Posterior vena cava (tissue), 2 donors: ENCODE measurements at places on chromosomes 7 and 10.
A peak's percentile ranks its signal among the peaks of the same experiment; 100 is the strongest.

GRCh38 chr7:2632733-2633537 lies 1.1 kb downstream of the TTYH3 start:
- peak; percentile 91 for DNase-seq

DNA sequence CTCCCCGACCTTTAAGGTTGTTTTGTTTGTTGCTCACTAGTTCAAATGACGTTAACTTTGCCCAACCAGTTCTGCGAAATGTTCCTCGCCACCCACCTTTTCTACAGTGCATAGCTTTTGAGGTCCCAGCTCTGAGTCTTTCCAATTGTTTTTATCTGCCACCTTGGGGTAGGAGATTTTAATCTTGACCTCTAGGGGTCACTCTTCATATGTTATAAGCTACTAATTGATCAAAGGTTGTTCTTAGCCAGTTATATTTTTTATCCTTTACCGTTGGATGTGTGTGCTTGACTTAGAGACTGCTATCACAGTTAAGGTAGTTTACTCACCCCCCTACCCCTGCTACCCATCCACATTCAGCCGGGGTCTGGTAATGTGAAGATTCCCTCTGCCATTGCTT lies 372.4 kb downstream of the SUGCT start:
- no peak for DNase-seq

DNA sequence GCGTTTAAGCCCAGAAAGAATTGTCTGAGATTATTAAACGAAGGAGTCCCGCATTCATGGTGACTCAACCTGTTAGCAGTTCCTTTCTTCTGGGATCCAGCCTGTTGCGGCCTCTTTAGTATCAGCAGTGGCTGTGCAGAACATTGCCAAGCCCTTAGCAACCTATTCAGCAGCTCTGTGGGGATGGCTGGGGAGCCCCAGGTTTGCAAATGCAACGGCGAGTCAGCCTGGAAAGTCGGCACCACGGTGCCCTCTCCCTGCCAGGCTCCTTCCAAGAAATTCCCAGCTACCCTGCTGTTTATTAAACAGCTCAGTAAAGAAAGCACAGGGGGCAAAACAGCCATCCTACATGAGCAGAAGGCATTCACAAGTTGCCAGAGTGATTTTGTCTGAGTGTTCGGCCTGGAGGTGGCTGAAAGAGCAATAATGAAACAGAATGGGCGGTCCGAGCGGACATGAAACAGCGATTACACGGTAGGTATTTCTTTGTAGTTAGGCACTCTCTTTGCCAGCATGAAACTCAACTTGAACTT lies 198.3 kb downstream of the BAMBI start:
- DNase-seq = no peak

DNA sequence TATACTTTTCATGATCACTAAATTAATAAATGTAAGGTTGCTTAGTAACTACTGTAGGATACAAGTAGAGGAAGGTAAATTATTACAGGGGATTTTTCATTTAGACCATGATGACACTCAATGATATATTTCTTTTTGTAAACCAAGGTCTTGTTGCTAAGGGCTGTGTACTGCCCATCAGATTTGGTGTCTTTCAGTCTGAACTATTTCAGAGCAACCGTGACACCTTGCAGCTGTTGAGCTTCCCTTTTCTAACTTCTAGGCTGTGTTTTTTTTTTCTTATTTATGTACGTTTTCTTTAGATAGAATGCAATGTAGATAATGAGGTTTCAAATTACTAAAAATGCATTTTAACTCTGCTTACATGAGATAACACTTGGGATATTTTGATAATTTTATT lies 292.0 kb upstream of the MBL2 start:
- no peak for DNase-seq

DNA sequence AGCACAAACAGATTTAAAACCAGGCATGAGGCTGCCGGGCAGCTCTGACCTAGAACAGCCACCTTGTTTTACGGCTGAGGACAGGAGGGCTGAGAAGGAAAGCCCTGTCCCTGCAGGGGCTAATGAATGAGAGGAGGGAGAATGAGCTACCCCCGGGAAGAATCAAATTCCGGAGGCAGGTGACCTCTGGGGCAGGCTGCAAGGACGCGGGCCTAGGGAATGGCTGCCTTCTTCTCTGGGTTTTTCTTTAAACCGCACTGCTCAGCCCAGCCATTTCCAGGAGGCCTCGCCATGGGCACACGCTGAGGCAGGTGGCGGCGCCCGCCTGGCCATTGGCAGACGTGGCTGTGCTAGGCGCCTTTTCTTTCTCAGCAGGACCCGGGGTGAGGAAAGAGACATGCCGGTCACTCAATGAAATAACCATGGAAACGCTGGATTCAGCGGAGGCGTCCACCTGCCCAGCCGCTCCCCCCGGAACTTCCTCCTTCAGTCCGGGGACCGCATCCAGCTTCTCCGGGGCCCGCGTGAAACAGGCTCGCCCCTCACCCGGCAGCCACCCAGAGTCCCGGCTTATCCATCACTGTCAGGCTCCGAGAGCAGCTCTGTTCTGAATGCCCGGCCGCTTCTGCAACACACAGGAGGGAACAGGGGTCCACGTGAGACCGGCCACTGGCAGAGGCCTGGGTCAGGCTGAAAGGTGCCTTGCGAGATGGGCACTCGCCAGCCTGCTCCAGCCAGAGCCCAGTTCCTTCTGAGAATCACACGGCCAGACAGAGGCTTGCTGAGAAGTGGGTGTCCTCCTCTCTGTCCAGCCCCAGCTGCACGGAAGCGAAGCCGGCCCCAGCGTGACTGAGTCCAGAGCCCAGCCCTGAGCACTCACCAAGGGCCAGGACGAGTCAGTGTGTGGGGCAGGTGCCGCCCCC lies 82.1 kb downstream of the PDGFA start:
- no peak for DNase-seq

DNA sequence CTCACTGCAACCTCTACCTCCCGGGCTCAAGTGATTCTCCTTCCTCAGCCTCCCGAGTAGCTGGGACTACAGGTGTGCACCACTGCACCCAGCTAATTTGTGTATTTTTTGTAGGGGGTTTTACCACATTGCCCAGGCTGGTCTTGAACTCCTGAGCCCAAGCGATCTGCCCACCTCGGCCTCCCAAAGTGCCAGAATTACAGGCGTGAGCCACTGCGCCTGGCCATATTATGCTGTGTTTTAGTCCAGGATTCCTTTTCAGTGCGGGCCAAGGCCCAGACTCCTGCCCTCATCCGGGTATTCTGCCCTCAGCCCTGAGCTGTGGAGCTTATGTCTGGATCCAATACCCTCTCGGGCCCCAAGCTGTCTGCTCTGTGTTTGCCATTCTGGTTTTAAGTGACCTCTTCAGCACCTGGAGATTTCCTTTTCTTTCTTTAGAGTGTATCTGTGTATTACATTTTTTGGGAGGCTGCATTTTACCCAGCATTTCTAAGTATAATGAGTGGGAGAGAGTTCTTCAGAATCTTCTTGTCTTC lies 114.9 kb downstream of the BUB3 start:
- no peak for DNase-seq

GRCh38 chr10:63237396-63237795 lies 104.3 kb downstream of the NRBF2 start:
- no peak for DNase-seq

DNA sequence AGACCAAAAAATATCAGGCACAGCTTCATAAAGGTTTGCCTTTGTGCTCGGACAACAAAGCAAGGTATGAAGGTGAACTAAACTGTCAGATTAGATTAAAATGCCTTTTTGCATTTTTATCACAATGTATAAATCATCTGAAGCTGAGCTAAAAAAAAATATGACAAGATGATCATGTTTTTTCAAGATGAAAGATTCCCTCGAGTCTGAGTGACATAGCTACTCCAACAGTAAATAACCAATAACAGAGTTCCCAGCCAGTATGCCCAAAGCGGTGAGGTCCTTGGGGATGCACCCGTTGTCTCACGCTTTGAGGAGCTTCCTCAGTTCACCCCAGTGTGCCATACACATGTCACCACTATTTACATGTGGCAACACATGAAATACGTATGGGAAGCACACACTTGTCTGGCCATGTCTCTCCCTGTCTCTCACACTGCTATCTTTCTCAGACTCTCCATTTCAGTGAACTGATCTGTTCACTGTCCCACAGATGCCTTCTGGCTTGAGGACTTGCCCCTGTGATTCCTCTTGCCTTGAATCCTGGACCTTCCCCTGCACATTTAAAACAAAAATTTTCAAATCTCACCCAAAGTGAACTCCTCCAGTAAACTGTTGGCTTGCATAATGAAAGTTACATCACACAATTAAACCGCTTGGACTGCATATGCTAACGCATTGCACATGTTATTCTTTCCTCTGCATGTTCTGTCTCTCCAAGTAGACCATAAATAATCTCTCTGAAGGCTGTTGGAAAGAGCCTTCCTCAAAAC lies 2.6 kb upstream of the PIK3CG start:
- no peak for DNase-seq

DNA sequence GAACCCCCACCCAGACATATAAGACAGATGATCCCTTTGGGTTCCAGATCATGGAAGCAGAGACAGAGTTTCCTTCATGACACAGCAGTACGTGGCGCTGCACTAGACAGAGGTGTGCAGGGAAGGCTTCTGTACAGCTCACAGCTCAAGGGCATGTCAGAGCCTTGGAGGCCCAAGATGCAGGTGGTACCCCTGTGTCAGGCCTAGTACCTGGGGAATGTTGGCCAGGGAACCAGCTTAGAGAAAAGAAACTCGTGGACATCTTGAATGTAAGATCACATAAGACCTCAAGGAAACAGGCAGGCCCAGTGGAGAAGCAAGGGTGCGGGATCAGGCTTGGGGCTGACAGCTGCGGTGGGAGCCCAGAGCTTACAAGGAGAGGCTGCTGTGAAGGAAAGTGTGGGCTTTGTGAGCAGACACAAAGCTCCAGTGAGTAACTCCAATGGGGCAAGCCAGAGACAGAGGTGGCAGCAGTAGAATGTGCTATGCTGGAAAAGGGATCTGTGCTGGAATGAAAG lies 91.4 kb downstream of the WDFY4 start:
- no peak for DNase-seq

GRCh38 chr7:144941127-144941526 lies 105.3 kb upstream of the TPK1 start:
- no peak for DNase-seq

DNA sequence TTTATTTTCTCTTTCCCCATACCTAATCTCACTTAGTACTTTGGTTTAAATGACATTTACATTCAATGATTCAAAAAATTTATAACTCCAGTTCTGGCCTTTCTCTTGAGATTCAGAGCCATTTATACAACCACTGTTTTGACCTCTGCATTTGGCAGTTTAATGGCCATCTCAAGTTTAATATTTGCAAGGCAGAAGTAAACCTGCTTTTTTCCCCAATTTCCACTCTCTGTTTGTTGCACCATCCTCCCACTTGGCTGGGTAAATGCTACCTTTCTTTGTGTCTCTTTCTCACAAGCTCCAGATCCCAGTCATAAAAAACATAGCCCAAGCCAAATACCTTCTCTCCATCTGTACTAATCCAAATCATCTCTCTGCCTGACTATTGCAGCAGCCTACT lies 315.2 kb upstream of the MTPN start:
- DNase-seq = no peak

- peak; percentile 96 for DNase-seq
These were observed 13.1 kb downstream of the LZTS2 start for GRCh38 chr10:101012525-101013364.

- no peak for DNase-seq
These were observed 5.2 kb upstream of the SLC12A9 start for GRCh38 chr7:100847360-100847759.

- DNase-seq = no peak
These were observed 5.4 kb downstream of the RAB11FIP2 start for GRCh38 chr10:118041316-118041715.

- no peak for DNase-seq
These were observed 170.1 kb upstream of the WNT16 start for GRCh38 chr7:121158665-121159064.

- no peak for DNase-seq
These were observed 5.7 kb downstream of the SEMA3A start for GRCh38 chr7:84188786-84189405.

- no peak for DNase-seq
These were observed 157.0 kb upstream of the ADO start for GRCh38 chr10:62647375-62648092.

DNA sequence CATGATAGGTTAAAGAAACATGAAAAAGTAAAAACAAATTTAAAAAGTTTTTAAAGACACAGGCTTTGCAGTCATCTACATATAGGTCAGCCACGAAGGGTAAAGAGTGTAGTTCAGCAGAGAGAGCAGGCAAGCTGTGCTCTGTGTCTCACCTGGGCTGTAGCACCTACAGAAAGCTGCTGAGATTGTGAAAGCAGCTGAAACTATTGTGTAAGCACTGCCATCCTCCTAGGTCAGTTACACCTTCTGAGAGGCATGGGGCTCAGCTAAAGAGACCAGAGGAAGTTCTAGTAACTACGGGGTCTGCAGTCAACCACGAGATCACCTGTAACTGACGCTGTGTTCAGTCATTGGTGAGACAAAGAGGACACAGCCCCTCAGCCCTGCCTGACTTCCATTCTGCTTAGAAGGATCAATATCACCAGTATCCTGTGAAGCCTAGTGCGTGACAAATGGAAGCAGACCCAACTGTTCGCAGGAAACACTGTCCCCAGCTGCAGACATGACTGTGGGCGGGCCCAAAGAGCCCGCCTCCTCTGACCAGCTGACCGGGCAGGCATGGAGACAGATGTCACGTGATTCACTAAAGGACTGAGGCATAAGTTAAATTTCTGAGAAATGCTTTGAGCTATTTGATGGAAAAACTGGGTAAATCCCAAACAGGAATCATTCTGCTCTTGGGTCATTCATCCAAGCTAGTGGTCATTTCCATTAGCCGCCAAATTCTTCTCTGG lies 87.9 kb downstream of the EBF3 start:
- no peak for DNase-seq

DNA sequence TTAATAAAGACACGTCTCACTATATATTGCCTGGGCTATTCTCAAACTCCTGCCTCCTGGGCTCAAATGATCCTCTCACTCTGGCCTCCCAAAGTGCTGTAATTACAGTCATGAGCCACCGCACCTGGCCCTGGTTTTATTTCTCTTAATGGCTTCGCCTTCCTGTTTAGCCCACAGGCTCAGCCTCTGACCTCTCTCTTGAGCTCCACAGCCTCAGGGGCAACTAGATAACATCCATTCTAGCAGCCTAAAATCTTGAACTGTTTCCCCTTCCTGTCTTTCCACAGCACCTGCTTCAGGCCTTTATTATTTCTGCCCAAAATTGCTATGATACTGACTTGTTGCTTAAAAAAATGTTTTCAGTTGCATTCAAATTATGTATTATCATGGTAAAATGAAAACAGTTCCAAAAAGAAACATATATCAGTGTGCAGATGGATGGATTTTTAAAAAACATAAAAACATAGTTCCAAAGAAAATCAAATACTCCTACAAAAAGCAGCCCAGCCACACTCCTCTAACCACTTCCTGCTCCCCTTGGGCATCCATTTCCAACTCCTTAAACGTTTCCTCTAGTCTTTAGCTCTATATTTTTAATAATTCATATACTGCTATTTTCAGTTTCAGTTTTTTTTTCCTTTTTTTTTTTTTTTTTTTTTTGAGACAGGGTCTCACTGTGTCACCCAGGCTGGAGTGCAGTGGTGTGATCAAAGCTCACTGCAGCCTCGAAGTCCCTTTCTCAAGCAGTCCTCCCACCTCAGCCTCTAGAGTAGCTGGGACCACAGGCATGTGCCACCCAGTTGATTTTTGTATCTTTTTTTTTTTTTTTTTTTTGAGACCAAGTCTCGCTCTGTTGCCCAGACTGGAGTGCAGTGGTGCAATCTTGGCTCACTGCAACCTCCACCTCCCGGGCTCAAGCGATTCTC lies 5.1 kb upstream of the BAZ1B start:
- peak; percentile 30 for DNase-seq

GRCh38 chr10:69687426-69687825 lies 57.4 kb downstream of the FAM241B start:
- no peak for DNase-seq

GRCh38 chr7:137209151-137209817 lies 134.2 kb downstream of the PTN start:
- no peak for DNase-seq
